ENCODE measurements at places on chromosomes 13 and 19. TPM values are rescaled to one million over a fixed set of nuclear protein-coding genes. Genes with fewer than 3 reads are reported as not detected.
A peak's percentile ranks its signal among the peaks of the same experiment; 100 is the strongest.

DNA sequence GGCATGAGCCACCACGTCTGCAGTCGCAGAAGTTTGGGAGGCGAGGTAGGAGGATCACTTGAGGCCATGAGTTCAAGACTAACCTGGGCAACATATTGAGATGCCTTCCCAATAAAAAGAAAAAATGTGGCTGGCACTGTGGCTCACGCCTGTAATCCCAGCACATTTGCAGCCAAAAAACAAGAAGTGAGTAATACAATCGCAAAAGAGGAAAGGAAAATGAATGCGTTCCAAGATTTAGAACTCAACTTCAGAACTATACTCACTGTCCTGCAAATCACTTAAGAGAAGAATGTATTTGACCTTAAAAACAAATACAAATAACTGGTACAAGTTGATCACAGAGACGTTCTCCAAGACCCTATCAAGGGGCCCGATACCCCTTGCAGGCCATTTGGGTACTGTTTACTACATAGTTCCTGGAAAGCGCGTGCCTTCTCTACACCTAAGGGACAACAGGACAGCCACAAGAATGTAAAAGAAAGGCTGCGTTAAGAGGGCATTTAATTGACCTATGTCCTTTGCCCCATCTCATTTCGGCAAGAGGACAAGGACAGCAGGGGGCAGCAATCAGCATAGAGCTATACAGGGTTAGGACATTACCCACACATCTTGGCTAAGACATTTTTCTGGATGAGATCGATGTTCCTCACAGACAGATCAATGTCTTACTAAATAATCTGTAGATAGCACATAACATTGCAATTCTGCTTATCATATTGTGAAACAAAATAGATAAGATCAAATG, 41.3 kb downstream of the FLT3 start:
- peak; percentile 33 for DNase-seq

GRCh38 chr19:29255912-29256311, 43.0 kb upstream of the UQCRFS1 start:
- no peak for DNase-seq

LYL1 gene
- polyA plus RNA-seq: 0.39 TPM

GRCh38 chr19:1015782-1016646, 4.9 kb downstream of the TMEM259 start:
- DNase-seq: no peak

GRCh38 chr13:33235564-33235963, 50.0 kb downstream of the STARD13 start:
- no peak for DNase-seq

PTGIR gene
- not detected for polyA plus RNA-seq

DNA sequence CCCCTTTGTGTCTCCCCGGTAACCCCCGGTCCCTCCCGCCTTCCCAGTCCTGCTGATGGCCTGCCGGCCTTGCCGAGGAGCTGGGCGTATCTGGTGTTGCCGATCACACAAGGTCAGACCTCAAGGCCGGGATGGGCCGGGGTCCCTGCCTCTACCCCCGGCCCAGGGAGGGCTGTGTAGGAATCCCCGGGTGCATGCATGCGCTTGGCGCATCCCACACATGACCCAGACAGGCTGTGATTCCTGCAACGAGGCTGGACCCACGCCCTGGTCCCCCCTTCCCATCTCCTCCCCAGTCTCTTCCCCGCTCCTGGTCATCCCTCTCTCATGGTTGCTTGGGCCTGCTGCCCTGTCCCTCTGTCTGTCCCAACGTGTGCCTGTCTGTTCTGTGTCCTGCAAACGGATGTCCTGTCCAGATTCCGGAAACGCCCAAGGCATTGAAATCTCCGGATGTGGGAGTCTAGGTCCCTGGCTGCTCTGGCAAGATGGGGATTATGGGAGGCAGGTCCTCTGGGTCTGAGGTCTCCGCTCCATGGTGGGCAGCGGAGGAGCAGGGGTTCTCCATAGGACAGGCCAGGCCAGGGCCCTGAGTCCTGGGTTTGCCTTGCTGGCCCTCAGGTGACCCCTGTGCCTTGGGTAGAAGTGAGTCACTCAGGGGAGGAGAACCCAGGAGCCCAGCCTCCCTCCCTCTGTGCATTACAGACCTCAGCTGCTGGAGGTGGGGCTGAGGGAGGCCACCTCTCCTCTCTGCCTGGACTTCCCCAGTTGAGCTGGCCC, 1.6 kb downstream of the PKN1 start:
- peak; percentile 73 for DNase-seq
